ENCODE measurements at places on chromosomes 5 and 9.

DNA sequence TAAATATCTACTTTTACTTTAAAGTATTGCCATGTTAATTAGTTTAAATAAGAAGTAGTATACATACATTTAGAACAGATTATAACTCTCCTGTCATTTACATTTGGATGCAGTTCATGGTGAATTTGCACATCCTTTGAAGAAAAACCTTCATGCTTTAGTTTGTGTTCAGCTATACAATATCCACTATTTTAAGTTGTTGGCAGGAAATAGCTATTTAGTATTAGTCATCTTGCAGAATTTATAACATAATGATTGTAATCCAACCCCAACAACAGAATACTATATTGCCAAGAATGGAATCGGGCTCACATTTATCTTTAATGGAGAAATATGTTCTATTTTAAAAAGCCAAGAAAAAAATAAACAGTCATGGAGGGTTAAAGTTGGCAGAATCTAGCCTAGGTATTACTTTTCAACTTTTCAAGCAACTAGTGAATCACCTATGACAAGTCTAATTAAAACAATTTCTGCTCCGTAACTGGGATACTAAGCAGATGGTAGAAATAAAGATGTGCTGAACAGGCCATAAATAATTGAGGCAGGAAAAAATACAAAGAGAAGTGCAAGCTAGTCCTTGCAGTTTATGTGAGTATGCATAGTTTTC, 1170.6 kb upstream of the NUDT12 start:
- DNase-seq = no peak

GRCh38 chr9:126248680-126249079, 77.9 kb upstream of the MVB12B start:
- DNase-seq = no peak

DNA sequence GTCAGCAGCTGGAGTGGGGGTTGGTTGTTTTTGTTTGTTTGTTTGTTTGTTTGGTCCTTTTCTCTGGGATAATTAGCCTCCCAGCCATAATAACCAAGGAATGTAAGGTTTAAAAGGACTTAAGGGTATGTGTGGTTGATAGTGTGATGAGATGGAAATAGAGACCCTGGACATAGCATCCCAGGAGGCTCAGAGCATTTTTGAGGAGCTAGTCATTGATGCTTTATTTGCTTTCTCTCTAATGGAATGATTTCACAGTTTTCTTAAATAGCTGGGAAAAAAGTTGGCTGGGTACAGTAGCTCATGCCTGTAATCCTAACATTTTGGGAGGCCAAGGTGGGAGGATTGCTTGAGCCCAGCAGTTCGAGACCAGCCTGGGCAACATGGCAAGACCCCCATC, 45.1 kb downstream of the TTC1 start:
- DNase-seq = no peak

DNA sequence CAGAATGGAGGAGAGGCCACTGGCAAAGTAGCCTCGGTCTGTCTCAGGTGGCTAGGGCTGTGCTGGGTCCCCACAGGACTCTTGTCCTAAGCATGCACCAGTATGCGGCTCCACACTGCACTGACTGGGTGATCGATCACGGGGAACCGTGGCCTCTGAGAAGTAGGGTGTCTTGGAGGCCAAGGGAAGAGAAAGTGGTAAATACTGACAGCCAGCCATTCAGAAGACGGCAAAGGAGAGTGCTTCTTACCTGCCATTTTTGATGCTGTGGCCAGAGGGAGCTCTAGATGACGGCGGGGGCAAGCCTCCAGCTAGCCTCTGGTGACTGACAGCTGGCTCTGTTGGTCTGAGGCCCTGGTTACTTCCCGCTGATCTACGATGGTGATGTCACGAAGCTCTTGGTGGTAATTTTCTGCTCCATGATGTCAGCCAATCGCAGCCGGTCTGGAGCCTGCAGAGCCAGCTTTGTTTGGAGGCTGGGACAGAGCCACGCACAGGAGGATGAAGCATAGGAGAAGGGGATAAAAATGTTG, 40.4 kb upstream of the GADD45G start:
- DNase-seq = no peak

- DNase-seq = no peak
Observed at GRCh38 chr5:119083679-119084078, 12.8 kb downstream of the DMXL1 start.

DNA sequence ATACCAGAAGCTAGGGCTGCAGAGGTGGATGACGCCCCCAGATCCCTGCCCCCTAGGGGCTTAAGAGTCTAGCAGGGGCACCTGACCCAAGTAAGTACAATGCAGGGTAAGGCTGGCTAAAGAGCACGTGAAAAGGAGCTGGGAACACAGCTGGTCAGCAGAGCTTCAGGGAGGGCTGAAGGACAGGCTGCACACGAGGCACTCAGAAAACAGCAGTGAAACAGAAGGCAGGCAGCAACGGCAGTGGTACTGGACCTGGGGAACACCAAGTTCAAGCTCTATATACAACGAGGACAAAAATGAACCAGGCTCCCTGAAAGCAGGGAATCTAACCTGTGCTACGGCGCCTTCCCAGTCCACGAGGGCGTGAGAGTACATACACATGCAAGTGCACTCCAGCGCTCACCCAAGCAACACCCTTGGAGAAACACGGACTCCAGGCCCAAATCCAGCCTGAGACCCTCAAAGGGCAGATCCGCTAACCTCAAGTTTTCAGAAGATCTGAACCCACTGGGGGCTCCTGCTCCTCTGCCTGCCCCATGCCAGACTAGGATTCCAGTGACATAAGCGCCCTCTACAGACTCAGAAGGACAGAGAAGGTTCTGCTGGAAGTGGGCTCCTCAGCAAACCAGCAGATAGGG, 57.4 kb downstream of the PSMB7 start:
- no peak for DNase-seq

- no peak for DNase-seq
Observed at GRCh38 chr5:93583768-93584595, 960 bp downstream of the NR2F1 start.

DNA sequence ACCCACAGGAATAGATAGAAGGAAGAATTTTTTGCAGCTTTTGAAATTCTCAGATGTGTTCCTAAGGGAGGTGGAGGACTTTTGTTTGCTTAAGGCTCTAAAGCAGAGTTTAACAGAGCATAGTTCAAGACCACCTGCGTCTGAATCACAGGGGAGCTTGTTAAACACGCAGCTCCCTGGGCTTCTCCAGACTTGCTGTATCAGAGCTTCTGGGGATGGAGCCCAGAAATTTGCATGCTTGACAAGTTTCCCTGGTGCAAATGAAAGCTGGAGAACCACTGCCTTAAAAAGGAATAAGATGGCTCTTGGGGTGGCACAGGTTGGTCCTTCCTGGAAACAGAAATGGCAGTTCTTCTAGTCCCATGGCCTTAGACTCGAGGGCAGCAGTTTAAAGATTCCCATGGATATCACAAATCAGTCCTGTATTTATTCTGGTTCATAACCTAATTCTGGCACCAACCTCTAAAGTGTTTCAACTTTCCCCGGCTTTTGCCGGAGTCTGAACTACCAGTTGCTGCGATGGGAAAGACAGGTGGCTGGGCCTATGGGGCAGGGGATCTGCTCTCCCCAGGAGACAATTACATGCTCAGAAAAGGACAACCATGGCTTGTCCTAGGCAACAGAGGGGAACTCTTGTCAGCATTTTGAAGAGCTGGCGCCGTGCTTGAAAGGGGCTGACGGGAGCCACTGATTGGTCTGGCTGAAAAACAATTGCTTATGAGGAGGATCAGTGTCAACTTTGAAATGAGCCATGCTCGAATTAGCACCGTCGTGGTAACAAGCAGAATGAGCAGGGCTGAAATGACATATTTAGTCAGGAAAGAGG, 599.6 kb downstream of the CCDC171 start:
- no peak for DNase-seq

- DNase-seq = no peak
Observed at GRCh38 chr5:167295681-167296005, 995.8 kb upstream of the WWC1 start.

DNA sequence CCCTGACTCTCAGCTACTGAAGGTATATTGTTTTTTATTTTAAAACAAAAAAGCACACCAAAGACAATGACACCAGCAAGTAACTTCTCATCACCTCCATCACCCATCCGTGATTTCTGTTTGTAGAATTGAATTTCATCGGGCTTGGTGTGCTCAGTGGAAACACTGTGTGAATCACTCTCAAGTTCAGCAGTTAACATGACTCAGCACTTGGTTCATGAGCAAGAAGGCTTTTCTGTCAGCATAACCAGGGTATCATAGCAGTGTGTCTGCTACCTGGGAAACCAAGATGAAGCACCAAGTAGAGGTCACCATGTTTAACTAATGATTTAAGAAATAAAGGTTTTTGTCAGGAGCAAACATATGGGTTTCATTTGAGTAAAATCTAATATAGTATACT, 123.7 kb downstream of the INSYN2B start:
- no peak for DNase-seq

DNA sequence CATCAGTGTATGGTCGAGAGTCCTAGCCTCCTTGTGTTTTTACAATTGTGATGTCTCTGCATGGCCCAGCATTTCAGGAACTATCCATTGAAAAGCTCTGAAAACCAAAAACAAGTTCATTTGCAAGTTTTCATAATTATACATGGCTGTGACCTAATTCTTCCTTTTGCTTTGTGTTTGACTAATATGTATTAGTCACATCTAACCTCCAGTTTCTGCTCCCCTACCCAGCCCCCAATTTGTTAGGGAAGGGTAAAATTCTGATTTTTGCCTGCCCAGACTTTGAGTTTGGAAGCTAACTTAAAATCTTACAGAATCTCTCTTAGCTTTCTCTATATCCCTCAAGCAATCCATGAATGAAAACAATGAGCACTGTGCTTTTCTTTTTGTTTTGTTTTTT, 128.2 kb upstream of the SEMA6A start:
- DNase-seq = no peak

GRCh38 chr5:126357585-126358342, 65.4 kb upstream of the GRAMD2B start:
- DNase-seq = no peak

- DNase-seq = no peak
Observed at GRCh38 chr5:13943676-13944075, 812 bp downstream of the DNAH5 start.

- no peak for DNase-seq
Observed at GRCh38 chr5:95439801-95440493, 48.8 kb downstream of the FAM81B start.

GRCh38 chr5:75365740-75366139, 28.7 kb downstream of the HMGCR start:
- DNase-seq = no peak

DNA sequence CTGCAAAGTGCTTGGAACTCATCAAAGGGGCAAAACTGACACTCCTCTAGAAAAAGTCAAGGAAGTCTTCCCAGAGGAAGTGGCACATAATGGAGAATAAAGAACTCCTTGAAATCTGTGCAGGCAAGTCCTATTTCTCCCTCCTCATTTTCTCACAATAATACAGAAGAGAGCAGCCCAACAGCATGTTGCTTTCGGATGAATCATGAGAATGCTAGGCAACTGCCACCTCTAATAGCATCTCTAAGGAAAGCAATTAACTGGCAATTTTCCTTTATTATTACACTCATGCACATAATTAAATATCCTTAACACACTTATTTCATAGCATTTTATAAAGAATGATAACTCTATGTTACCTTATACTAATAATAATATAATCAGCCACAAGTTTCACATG, 122.2 kb upstream of the PTGER4 start:
- DNase-seq = no peak

DNA sequence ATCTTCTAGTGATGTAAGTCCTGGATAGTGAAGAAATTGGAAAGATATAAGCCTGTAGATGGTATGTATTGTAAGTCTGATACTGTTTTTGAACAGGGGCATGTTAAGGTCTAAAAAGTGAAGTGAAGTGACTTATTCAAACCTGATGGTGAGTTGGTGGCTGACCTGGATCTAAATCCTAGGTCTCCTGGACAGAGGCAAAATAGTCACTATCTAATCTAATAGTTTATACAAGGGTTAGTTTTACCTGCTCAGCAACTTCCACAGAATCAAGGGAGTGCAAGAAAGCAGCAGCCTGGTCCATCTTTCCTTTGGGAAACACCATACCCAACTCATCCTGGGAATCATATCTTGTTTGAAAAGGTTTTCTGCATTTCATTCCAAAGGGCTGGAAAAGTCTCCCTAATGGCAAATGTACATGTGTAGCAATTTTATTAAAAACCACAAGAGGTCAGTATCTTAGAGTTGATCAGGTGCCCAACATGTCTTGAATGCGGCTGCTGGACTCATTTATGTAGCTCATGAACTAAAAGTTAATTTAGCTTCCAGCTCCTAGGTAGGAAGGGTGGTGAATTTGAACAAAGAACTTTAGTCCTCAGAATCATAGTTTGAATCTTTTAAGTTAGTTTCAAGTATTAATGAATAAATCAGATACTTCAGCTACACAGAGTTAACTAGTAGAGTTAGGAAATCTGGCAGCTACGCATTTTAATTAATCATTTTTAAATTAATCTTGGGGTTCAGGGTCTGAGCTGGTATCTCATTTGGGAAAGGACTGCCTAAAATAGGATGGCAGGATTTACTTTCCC, 26.0 kb downstream of the SKP2 start:
- no peak for DNase-seq

GRCh38 chr5:15026011-15026893, 154.7 kb upstream of the ANKH start:
- DNase-seq = no peak

GRCh38 chr9:31100311-31100710, 1284.1 kb upstream of the ACO1 start:
- no peak for DNase-seq

DNA sequence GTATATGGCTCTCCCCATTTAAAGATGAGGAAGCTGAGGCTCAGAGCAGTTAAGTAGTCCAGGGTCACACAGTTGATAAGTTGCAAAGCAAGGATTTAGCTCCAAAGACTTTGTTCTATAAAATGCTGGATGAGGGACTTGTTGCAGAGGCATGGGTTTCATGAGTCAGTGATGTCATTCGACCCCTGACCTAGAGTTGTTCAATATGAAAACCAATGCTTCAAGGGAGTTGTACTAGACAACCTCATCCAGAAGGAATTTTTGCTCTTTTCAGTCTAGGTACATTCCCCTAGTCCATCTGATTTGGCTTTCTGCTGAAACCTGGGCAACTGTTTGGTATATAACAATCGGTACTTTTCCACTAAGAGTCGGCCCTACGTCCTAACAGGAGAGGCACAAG, 550.4 kb downstream of the EBF1 start:
- DNase-seq = no peak

DNA sequence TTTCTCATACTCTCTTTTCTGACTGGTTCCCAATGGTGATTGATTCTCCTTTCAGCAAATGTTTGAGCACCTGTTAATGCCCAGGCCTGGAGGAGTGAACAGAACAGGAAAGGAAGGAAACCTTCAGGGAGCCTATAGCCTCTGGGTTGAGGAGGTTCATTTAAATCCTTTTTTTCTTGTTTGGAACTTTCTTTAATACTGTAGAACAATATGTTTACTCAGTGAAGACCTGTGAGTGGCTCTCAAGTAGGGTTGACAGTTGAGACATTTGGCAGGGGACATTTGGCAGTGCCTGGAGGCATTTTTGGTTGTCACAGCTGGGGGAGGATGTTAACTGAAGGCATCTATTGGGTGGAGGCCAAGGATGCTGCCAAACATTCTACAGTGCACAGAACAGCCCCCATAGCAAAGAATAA, 6.1 kb upstream of the FAM120AOS start:
- no peak for DNase-seq

GRCh38 chr5:140565780-140566095, 1.1 kb downstream of the SLC35A4 start:
- DNase-seq = no peak

Data from stimulated activated CD4-positive, alpha-beta T cell treated with anti-CD3 and anti-CD28 coated beads, Interleukin-1b, Interleukin-23, amount 100 ng/mL, for 24 hours (primary cell).